T-helper 1 cell (primary cell): ENCODE measurements at places on chromosomes 6 and 20.

DNA sequence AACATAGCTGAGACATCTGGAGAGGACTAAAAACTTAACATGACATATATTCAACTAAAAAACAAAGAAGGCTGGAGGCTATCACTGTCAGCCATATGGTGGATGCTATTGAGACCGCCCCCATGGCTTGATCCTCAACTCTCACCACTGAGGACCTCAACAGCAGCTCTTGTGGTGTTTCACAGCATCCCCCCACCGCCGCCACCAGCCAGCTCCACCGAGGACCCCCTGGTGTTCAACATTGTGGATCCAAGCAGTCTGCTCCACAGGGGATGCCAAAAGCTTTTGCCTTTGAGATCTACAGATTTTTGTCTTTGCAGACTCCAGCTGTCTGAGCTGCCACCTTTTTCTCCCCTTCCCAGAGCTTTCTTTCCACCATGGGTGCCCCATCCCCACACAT, 64.6 kb downstream of the NUS1 start:
- DNase-seq = no peak

DNA sequence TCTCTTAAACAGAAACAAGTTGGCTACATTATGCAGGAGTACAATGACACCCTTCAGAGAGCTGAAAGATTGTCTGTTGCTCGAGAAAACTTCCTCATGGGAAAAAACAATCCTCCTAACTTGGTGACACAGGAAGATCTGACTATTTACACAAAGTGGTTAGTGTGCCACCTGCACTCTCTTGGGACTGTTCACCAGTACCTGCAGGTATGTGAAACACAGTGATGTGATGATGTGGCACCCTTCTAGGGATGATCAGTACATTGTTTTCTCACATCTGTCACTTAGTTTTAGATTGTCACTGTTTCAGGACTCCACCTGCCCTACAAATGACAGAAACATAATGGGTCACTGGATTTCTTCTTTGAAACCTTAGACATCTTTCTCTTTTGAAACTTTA, 101.8 kb downstream of the CEP57L1 start:
- DNase-seq = no peak

DNA sequence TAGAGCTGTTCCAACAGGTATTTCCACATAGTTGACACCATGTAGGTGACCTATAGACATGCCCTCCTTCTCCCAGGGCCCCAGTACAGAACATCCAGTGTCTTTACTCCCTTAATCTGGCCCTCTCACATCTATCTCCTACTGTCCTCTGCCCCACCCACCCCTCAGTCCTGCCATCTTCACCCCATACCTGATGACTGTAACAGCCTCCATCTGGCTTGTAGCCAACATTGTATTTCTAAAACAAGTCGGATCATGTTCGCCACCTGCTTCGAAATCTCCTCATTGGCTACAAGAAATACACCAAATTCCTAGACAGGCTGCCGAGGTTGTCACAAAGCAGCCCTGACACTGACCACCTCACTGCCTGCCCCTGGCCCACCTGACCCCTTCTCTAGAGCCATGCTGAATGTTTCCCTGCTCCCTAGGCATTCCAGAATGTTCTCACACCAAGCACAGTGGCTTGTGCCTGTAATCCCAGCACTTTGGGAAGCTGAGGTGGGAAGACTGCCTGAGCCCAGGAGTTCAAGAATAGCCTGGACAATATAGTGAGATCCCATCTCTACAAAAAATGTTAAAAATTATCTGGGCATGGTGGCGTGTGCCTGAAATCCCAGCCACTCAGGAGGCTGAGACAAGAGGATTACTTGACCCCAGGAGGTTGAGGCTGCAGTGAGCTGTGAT, 6.0 kb downstream of the ZC3H12D start:
- no peak for DNase-seq

DNA sequence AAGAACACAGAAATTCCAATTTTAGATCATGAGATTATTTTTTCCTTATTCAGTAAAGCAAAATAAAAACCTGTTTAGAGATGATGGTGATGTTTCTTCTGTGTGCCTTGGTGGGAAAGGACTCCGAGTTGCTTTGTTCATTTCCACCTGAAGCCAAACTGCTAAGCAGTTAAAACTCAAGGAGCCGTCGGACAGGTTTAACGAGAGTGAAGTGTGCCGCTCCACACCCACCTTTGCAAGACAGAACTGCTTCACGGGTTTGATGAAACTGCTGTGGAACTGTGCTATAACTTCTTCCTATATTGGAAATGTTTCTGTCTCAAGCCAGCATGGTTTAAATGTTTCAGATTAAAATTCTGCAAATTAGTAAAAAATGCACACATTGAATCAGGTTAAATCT, 9.2 kb upstream of the DSP start:
- no peak for DNase-seq

- no peak for DNase-seq
Measured at GRCh38 chr6:159533016-159533415, 160.0 kb downstream of the SOD2 start.

DNA sequence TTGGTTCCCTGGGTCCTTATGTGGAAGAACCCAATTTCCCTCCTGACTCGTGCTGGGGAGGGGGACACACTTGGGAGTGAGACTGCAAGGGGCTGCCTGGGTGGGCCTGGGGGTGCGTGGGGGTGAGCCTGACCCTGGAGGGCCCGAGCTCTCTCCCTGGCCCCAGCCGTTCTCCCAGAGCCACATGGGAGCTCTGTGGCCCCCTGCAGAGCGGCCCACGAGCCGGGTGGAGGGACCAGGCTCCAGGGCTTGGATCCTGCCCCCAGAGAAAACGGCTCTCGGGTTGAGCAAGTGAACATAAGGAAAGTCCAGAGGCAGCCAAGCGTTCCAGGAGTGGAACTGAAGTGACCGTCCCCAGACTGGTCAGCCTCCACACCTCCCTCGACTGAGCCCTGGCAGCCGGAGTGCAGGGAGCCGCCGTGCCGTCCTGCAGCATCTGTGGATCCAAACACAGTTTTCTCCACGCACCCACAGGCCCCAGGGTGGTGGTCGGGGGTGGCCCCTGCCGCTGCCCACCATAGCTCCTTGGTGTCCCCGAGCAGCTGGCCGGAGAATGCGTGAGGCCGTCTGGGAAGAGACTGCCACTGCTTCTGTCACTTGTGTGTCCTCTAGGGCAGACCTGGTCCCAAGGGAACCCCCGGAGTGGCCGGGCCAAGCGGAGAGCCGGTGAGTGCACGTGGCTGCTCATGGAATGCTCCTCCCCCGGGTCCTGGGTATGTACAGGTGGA, 10.6 kb downstream of the COL9A3 start:
- no peak for DNase-seq

- DNase-seq = no peak
Measured at GRCh38 chr20:23227274-23227673, 123.3 kb upstream of the NXT1 start.

DNA sequence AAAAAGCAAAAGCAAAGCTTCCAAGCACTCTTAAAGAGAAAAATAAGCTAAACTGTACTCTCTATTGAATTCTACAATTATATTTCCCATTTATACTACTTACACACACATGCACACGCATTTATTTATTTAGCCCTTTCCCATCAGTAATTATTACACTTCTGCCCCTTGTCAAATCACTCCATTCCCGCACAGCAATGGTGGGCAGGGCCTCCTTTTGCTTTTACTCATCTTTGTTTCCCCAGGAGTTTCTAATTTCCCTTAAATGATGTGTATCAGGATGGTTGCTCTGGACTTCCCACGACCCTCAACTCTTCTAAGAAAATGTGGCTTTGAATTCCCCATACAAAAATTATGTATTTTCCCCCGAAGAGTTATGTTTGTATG, 19.9 kb downstream of the PXT1 start:
- DNase-seq = no peak

- DNase-seq = no peak
Measured at GRCh38 chr20:39108746-39109145, 146.6 kb downstream of the DHX35 start.

DNA sequence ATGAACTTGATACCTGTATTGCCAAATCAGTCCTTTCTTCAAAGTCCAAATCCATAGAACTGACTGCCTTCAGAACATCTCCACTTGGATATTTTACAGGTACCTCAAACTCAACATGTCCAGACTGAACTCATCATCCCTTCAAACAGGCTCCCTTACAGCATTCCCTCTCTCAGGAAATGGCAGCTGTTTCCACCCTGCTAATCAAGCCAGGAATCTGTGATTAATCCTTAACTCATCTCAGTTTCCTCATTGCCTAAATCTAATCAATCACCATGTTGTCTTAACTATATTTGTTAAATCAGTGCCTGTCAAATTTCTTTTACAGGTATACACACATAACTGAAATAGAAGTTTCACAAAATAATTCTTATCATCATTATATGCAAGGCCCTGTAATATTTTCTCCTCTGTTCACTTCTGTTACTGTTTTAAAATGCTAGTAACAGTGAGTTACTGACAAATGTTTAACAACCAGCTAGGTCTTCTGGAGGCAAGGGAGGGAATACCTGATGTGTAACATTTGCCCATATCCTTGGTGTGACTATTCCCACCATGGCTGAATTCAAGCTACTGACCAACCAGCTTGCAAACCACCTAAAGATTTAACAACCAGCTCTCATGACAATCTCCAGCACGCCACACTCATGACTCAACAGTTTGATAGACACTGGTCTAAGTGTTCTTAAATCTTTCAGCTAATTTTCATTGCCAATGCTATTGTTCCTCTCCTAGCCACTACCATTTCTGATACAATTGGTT, 124.9 kb downstream of the ADAT2 start:
- no peak for DNase-seq

- no peak for DNase-seq
Measured at GRCh38 chr6:14950103-14950969, 295.5 kb upstream of the JARID2 start.

DNA sequence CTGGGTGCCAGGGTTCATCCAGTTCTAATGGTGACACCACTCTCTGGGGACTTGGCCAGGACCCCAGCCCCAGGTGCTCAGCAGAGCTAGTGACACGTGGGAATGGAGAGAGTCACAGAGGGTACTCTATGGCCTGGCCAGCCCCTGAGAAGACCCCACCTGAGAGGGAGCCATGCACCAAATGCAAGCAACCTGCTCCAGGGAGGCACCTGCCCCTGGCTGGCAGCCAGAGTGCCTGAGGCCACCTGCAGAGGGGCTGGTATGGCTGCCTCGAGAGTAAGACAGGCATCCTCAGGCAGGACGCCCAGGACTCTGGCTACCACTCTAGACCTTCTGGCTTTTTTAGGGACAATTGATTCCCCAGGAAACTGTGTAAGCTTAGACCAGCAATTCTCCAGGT, 38.6 kb upstream of the CST7 start:
- no peak for DNase-seq

GRCh38 chr6:31752739-31753319, 9.6 kb upstream of the SAPCD1 start:
- DNase-seq = no peak

DNA sequence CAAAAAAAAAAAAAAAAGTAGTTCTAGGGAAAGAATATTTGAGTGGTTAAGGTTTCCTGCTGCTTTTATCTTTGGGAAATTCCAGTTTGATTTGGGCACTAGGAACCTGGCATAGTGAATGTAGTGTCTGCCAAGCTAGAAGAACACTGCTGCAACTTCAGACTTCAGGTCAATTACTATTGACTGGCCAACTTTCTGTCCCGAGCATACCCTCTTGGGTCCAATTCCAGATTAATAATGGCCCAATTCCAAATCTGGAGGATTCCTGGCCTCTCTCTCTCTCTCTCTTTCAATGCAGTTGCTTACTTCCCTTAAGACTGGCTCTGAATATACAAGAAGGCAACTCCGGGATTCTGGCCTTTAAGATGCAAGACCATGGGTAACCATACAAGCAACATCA, 74.9 kb downstream of the ANKEF1 start:
- DNase-seq = no peak

DNA sequence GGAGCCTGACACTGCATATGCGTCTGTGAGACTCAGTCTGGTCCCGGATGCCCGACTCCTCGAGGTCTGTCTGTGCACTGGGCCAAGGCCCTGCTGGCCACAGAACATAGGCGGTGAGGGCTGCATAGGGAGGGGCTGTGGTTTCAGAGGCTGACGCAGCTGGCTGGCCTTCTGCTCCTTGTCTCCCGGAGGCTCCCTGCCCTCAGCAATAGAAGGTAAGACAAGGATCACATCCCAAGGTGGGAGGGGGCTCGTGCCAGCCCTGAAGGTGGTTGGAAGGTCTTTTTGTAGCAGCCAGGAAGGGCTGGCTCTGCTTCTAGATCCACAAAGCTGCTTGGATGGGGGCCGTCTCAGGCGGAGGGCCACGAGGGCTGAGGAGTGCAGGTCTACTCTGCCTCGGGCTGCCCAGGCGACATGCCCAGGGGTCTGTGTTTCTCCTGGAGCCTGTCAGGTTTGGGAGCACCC, 239.8 kb upstream of the SULF2 start:
- DNase-seq = no peak

DNA sequence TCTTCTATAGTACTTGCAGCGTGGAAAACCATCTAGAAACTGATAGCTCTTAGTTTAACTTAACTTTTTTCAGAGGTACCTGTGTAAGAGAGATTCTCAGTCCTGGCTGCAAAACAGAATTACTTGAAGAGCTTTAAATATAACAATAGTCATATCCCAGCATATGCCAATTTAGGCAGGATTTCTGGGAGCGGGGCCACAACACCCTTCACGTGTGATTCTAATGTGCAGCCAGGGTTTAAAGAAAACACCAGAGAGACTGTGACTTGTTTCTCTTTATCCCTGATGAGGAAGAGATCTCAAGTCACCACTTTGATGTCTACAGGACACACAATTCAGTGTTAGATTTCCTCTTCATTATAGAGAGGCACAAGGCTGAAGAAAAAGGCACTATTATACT, 103.7 kb downstream of the PDSS2 start:
- DNase-seq = no peak

DNA sequence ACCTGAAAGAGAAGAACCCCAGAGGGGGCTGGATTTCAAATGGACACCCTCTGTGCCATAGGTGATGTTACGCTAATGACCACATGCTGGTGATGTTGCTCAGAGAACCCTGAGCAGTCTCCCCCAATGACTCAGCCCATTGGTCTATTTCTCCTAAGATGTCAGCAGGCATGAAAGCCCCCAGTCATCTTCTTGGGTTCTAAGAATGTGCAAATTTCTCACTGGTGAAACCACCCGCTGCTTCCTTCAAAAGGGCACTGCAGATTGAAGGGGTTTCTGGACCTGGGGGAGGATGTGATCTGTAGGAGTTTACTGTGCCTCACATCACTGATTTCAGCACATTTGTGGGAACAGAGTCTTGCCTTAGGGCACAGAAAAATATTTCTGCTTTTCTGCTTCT, 298.4 kb upstream of the MOCS1 start:
- DNase-seq = no peak
